Hair follicular keratinocyte (primary cell): ENCODE measurements at places on chromosomes 7 and 10. TPM values are rescaled to one million over a fixed set of nuclear protein-coding genes. Genes with fewer than 3 reads are reported as not detected.

Gene CCNJ
- 3.0 and 3.6 TPM in 2 replicates for total RNA-seq

Gene MSRB2
- total RNA-seq, result 19.7 and 24.1 TPM in 2 replicates

Gene HOXA1
- 9.6 and 12.1 TPM in 2 replicates for total RNA-seq

Gene PRPS1L1
- total RNA-seq, result not detected in 2 replicates

Gene CHAT
- total RNA-seq, result not detected in 2 replicates

Gene CPN1
- not detected in 2 replicates for total RNA-seq
